ENCODE measurements at places on chromosomes 2 and 18.

DNA sequence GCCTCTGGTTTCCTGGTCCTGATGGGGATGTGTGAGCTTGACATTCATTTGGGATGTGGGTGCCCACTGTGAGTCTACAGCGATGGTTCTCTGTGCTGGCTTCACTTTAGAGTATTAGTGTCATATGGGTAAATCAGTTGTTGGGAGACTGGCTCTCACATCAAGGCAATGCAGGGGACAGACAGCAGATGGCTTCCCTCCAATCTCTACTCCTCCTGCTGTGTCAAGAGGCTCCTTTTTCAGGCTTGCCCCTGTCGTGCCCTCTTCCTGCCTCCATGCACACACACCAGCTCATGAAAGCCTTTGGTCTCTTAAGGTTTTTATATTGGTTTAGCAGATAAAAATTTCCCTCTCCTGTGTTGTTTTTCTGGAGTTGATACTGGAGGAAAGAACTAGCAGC lies 315.6 kb downstream of the RDH14 start:
- no peak for DNase-seq

- no peak for DNase-seq
Measured at GRCh38 chr2:85813211-85813981, 59.6 kb downstream of the ATOH8 start.

DNA sequence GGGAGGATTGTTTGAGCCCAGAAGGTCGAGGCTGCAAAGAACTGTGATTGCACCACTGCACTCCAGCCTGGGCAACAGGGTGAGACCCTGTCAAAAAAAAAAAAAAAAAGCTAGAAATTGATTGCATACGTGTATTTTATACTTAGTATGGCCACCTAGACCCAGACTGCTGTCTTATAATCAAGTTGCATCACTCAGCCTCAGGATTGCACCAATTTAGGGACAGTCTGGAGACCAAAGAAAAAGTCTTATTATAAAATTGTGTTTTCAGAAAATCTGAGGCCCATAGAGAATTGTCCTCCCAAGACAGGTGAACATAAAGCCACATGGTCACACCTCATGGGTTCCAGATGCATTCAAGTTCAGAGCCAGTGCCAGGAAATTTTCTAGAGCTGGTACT lies 17.1 kb upstream of the PLEKHM3 start:
- DNase-seq, result no peak

- no peak for DNase-seq
Measured at GRCh38 chr2:212929116-212929515, 222.3 kb downstream of the IKZF2 start.

DNA sequence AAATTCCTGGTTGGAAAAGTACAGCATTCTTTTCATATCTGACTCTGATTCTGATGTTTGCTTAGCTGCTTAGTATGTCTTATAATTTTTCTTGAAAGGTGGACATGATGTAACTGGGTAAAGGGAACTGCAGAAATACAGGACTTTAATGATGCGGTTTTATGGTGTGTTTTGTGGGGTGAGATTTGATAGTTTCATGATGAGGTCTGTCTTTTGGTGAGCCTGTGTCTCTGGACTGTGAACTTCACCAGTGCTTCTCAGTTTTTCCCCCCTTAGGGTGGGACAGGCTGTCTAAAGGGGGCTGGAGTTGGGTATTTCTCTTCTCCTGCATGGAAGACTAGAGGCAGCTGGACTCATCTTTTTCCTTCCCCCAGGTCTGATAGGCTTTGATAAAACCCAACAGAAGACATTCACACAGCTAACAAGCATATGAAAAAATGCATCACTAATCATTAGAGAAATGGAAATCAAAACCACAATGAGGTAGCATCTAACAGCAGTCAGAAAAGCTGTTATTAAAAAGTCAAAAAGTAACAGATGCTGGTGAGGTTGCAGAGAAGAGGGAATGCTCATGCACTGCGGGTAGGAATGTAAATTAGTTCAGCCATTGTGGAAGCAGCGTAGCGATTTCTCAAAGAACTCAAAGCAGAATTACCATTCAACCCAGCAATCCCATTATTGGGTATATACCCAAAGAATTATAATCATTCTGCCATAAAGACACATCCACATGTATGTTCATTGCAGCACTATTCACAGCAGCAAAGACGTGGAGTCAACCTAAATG lies 77.6 kb downstream of the EPC2 start:
- no peak for DNase-seq

DNA sequence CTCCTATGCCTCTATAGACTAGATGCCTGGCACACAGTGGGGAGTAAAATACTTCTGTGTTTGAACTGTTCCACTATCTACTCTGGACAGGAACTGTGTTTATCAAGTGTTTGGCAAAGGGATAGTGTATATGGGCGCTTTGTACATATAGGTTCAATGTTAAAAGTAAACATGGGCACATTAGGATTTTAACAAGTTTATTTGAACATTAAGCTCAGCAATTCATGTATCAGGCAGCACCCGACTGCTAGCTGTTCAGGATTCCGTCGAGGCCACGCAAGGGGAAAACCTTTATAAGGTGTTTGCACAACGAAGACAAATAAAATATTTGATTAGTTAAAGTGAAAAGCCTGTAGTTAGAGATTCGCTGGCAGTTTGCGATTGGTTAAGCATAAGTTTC lies 43.4 kb upstream of the ROCK2 start:
- DNase-seq, result no peak

- DNase-seq, result no peak
Measured at GRCh38 chr18:79108549-79109215, 39.5 kb downstream of the ATP9B start.
